A549 (cell line): ENCODE measurements at places on chromosomes 2 and 18.

GRCh38 chr2:174593574-174594203 is 3.9 kb downstream of the WIPF1 start:
- no peak for DNase-seq

DNA sequence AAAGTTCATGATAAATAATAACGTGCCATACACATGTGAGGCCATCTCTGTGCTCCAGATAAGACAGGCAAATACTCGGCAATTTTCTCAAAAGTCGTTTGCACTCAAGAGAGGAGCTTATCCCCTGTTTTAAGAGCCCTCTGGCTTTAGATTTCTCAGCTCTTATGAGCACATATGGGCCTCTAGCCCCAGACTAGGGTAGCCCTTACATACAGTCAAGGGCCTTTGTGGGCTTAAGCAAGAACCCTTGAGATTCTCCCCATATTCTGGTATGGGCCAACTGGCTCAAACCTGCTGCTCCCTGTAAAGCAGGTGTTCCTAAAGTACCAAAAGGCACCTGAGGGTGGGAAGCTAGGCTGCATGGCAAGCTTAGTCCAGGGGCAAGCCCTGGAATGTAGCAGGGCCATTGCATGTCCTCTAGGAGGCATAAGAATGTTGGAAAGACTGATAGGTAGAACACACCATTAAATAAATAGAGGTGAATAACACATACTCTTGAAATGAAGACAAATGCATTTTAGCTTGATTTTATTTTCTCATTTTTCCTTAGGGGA is 66.1 kb downstream of the FASTKD2 start:
- DNase-seq: no peak

DNA sequence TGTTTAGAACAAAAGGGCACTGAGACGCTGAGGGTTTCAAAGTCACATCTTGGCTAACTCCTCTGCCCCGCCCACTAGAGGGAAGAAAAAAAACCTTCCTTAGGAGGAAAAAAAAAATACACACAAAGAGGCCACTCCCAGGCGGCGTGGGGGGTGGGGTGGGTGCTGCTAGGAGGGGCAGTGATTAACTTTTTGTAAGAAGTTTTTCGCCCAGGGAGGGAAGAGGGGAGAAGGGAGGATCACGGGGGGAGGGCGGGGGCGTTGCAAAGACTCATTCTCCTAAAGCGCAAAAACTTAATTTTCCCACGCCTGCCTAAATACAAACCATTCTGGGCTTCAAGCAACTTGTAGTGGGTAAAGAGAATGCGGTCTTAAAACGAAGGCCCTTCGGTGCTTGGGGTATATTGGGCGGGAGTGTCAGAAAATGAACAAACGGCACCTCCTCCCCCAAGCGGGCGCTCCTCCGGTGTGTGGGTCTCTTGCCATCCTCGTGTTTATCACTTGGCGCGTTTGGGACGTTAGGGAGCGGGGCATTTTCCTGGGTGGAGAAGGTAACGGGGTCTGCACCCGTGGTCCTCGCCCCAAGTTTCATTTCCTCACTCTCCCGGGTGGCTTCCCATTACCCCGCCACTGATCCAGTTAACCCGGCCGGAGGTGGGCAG is 1.7 kb downstream of the CXCR4 start:
- DNase-seq: peak; percentile 17

GRCh38 chr18:32349728-32350395 is 120.8 kb downstream of the GAREM1 start:
- DNase-seq: peak; percentile 13

- DNase-seq: no peak
These were observed 25.4 kb downstream of the MAP4K4 start for GRCh38 chr2:101722864-101723263.
